ENCODE measurements at places on chromosomes 6 and 20.

DNA sequence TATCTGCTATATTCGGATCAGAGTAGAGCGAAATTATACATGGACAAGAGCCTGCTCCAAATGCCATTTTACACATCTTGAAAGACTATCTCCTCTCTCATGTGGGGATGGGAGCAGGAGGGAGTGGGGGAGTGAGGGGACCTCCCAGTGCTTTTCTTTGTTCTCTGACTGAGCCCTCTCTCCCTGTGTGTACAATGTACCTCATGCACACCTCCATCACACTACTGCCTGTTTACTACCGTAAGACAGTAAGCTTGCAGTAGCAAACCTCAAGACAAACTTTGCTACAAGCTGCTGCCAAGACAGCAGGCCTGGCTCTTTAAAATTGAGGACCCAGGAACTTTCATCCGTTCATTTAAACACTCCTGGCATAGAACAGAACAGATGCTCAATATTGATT, 7.2 kb downstream of the NHSL1 start:
- no peak for DNase-seq

- DNase-seq: no peak
Observed at GRCh38 chr6:31762878-31763618, 592 bp downstream of the SAPCD1 start.

GRCh38 chr6:109841869-109842268, 136.2 kb upstream of the GPR6 start:
- no peak for DNase-seq

DNA sequence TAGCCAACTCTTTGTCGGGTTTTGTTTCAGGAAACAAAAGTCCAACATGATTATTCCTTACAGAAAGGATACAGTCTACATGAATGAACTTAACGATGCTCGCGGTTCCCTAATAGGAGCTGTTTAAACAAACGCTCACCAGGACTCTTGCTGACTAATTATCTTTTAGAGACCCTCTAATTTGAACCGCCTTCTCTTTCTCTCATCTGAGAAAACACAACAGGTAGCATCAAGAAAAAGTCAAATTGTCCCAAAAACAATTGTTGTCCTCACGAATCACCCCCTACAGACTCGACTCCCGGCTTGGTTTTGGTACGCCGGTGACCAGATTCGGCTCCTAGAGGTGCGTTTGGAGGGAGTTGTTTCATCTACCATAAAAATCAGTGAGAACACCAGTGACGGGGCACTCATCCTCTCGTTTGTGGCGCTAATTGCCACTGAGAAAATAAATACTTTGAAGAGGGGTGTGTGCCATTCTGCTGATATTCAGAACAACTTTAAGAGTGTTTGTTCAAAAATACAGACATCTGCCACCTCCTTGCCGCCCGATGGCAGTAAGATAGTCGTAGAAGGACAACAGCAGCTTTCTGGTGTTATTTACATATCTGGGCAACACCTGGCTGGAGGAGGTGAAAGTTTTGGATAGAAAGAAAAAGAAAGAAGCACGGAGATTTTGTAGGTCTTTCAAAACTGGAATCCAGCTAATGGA, 1.1 kb upstream of the SIM1 start:
- DNase-seq: no peak

- no peak for DNase-seq
Observed at GRCh38 chr6:145823328-145823944, 8.8 kb upstream of the FBXO30 start.

GRCh38 chr6:6781172-6781872, 192.8 kb downstream of the LY86 start:
- no peak for DNase-seq

DNA sequence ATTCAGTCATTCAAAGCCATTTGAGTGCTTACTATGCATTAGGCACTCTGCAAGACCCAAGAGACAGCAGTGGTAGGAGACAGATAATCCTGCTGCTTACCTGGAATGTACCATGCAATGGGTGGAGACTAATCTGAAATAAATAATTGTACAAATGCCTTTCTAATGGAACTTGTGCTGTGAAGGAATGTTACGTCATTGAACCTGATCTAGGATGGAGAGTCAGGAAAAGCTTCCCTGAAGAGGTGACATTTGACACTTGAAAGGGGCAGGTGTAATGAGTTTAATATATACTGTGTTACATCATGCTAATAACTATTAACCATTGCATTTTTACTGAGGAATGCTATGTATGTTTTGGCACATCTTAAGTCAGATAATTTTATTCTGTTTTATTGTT, 491.0 kb upstream of the FLRT3 start:
- DNase-seq: no peak

- DNase-seq: no peak
Observed at GRCh38 chr6:5962794-5963193, 43.9 kb downstream of the NRN1 start.

DNA sequence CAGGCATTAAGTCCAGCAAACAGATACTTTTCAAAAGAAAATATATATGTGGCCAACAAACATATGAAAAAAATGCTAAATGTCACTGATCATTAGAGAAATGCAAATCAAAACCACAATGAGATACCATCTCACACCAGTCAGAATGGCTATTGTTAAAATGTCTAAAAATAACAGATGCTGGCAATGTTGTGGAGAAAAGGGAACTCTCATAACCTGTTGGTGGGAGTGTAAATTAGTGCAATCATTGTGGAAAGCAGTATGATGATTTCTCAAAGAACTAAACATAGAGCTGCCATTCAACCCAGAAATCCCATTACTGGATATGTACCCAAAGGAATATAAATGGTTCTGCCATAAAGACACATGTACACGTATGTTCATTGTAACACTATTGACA, 20.6 kb downstream of the KCNQ5 start:
- DNase-seq: no peak

DNA sequence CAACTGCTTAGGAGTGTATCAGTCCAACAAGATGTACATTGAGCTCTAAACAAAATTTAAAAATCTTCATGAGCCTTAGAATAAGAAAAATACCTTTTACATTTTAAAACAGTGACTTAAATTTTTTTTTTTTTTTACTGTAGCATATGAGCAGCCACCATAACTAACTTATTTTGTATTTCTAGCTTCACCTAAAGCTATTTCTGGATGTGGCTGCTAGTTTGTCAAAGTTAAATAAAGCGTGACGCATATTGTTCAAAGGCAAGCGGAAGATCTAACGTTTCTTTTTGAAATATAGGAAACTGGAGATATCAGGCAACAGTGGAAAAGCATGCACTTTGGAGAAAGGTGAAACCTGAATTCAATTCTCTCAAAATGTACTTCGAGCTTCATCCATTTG, 3.3 kb upstream of the IL22RA2 start:
- no peak for DNase-seq

- DNase-seq: no peak
Observed at GRCh38 chr20:32443386-32443974, 85.3 kb downstream of the ASXL1 start.

DNA sequence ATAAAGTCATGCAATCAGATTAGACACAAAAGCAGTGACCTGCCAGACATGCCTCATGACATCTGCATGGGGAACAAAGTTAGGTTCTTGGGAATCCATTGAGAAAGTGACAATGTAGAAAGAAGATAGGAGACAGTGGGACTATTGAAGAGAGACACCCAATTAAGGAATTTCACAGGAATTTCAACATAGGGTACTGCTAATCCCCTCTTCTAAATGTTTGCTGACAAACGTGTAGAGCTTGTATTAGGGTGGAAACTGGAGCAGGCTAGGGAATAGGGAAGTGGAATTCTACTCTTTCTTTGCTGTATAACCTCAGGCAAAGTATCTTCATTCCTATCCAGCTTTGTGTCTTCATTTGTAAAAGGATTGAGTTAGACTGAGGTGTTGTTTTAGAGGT, 409.4 kb upstream of the SASH1 start:
- DNase-seq: no peak

- DNase-seq: no peak
Observed at GRCh38 chr6:64000818-64001491, 365.4 kb downstream of the PHF3 start.
